M059J (cell line): ENCODE measurements at places on chromosomes 7 and 10. TPM values are rescaled to one million over a fixed set of nuclear protein-coding genes. Genes with fewer than 3 reads are reported as not detected.

- peak; percentile 62 for DNase-seq
Measured at GRCh38 chr7:668139-668931, 58.2 kb upstream of the DNAAF5 start.

LIPK gene
- total RNA-seq: not detected in 2 replicates

SHTN1 gene
- 3.8 and 9.0 TPM in 2 replicates for total RNA-seq

SPDYE2 gene
- total RNA-seq: not detected in 2 replicates
